ENCODE measurements at places on chromosomes 4 and X.

DNA sequence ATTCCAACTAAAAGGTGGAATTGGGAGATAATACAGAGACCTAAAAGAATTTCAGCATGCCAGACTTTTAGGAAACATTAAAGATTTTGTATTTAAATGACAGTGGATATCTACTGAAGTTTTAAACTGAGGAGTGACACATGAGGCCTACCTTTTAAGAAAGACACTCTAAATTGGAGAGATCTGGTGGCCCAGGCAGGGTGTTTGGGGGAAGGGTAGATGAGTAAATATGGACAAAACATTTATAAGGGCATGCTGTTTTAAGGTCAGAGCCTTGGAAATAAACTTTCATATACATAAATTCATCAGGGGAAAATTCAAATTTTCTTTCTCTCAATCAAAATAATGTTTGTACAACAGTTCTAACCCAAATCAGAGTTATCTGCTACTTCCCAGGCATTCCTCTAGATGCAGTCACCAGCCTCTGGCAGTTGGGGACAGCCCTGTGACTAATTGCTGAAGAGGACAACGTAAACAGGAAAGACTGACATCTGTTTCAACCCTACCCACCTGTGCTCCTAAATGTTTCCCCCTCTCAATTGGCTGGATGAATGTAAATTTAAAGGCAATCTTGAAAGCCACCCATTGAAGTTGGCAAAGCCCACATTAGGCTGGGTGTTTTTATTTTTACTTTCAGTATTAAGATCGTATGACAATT lies 1646.9 kb upstream of the ADGRL3 start:
- no peaks in the 10 kb centered on the region for H3K4me1 ChIP-seq
- H3K36me3 ChIP-seq = no peaks in the 10 kb centered on the region
- no peak overlapping the region for H3K4me3 ChIP-seq
- no peak for DNase-seq
- H3K27me3 ChIP-seq = no peaks in the 10 kb centered on the region

- H3K4me1 ChIP-seq = no peaks in the 10 kb centered on the region
- no peaks in the 10 kb centered on the region for H3K36me3 ChIP-seq
- no peak overlapping the region for H3K27ac ChIP-seq
- no peak for DNase-seq
Measured at GRCh38 chr4:3771164-3771809, 5.1 kb downstream of the ADRA2C start.

- H3K27me3 ChIP-seq = no peaks in the 10 kb centered on the region
Measured at GRCh38 chr4:27463816-27464215, 603.2 kb downstream of the STIM2 start.

DNA sequence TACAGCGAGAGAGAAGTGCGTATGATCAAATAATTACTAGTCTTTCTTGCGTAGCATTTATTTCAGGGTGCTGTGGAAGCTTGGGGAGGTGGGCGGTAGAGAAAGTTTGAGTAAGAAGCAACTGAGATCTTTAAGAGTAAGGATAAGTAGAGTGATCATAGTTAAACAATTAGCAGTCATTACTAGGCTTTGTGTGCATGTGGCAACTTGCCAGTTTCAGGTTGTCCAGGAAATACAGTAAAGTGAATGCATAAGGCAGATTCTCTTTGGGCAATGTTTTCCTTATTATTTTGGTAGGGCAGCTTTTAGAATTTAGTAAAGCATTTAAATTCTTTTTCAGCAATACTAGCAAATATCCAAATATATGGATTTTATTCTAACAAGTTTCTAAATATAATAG lies 57.0 kb downstream of the HPGDS start:
- H3K4me1 ChIP-seq = no peaks in the 10 kb centered on the region
- H3K27me3 ChIP-seq = no peaks in the 10 kb centered on the region
- H3K27ac ChIP-seq = no peak overlapping the region
- DNase-seq = no peak
- no peaks in the 10 kb centered on the region for H3K36me3 ChIP-seq
- H3K4me3 ChIP-seq = no peak overlapping the region

DNA sequence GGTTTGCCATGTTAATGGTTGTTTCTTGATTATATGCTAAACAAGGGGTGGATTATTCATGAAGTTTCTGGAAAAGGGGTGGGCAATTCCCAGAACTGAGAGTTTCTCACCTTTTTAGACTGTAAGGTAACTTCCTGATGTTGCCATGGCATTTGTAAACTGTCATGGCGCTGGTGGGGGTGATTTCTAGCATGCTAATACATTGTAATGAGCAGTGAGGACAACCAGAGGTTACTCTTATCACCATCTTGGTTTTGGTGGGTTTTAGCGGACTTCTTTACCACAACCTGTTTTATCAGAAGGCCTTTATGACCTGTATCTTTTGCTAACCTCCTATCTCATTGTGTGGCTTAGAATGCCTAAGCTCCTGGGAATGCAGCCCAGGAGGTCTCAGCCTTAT lies 81.5 kb downstream of the CFAP299 start:
- DNase-seq = no peak
- no peaks in the 10 kb centered on the region for H3K27me3 ChIP-seq
- no peaks in the 10 kb centered on the region for H3K4me1 ChIP-seq
- H3K27ac ChIP-seq = no peak overlapping the region

DNA sequence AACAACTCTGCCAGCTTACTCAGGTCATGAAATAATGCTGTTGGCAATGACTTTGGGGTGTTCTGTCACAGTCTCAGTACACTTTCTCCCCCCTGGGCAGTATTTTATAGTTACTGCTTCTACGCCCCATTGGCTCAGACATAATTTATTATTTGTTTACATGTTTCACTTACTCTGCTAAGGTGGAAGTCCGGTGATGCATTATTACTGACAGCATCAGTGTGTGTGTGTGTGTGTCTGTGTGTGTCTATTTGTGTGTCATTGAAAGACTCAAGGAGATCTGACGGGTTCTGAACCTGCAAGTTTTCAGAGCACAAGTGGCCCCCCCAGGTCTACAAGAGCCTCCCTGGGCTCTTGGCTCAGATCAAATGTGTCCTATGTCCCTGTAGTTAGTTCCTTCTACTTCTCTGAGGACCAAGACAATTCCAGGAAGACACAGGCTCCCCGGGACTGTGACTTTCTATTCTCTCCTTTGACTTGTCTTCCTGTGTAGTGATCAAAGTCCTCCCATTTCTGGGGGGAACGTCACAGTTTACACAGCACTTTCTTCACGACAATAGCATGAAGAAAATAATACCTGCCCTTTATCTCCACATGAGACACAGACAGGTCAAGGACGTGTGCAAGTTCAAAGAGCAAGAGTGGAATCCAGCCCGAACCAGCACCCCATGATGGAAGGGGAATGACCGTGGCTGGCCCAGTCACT lies 283.7 kb upstream of the GATB start:
- no peak overlapping the region for H3K4me3 ChIP-seq
- no peaks in the 10 kb centered on the region for H3K4me1 ChIP-seq
- no peak for DNase-seq

- H3K36me3 ChIP-seq = no peaks in the 10 kb centered on the region
- H3K4me3 ChIP-seq = peak overlapping the region; percentile 79
- DNase-seq = peak; percentile 57
- H3K27me3 ChIP-seq = peaks cover 12% of the 10 kb centered on the region
- peaks cover 47% of the 10 kb centered on the region for H3K4me1 ChIP-seq
- H3K27ac ChIP-seq = peak overlapping the region; percentile 97
Measured at GRCh38 chrX:107716118-107716684, 59.4 kb downstream of the TSC22D3 start.

GRCh38 chr4:142497606-142498005 lies 348.5 kb downstream of the INPP4B start:
- no peaks in the 10 kb centered on the region for H3K27me3 ChIP-seq
- H3K4me1 ChIP-seq = no peaks in the 10 kb centered on the region
- no peaks in the 10 kb centered on the region for H3K36me3 ChIP-seq
- no peak overlapping the region for H3K4me3 ChIP-seq
- no peak overlapping the region for H3K27ac ChIP-seq
- no peak for DNase-seq

DNA sequence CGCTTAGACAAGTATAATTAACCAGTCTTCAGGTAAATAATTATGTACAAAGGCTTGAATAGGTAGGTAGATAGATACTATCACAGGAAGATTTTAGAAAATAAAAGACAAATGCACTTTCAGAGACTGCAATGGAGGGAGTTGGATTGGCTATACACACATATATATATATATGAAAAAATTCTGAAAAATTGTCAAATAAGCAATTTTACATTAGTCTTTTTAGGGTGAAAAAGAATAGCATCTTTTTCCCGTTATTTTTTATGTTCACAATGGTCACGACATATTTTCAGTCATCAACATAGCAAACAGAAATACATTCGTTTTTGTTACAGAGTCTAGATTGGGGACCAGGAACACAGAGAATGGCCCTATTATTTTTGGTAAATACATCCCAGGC lies 385.9 kb upstream of the ACTRT1 start:
- H3K4me3 ChIP-seq = no peak overlapping the region
- no peaks in the 10 kb centered on the region for H3K4me1 ChIP-seq
- no peaks in the 10 kb centered on the region for H3K27me3 ChIP-seq
- no peaks in the 10 kb centered on the region for H3K36me3 ChIP-seq
- no peak for DNase-seq
